ENCODE measurements at places on chromosomes 3 and 15. TPM values are rescaled to one million over a fixed set of nuclear protein-coding genes. Genes with fewer than 3 reads are reported as not detected.

The TBL1XR1 gene
- 369 TPM for total RNA-seq

The ALDH1L1 gene
- not detected for total RNA-seq

The MYZAP gene
- not detected for total RNA-seq

DNA sequence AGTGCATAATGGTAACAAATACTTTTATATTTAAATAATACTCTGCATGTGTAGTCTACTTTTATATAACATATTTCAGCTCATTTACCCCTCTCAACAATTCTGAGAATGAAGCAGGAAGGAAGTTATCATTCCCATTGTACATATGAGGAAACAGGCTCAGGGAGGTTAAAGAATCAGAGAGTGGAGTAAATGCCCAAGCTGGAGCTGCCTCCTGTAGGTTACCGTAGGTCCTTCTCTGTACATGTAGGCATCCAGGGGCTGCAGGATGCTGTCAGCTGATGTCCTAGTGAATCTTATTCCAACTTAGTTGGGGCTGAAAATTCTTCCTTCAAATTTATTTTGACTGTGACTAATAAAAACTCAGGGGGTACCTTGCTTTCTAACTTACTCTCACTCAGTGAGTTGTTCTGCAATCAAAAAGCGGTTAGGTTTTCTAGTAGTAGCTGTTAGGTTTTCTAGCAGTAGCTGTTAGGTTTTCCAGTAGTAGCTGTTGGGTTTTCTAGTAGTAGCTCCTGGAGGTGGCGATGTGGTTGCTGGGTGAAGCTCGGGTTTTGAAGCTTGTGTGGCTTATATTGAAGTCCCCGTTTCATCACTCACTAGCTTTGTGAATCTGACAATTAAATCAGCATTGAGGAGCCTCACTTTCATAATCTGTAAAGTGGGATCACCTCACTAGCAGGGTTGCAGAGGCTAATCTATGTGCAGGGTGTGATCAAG lies 357.0 kb downstream of the NR2F2 start:
- no peak overlapping the region for H3K27ac ChIP-seq
- H3K4me1 ChIP-seq, result no peaks in the 10 kb centered on the region
- DNase-seq, result no peak
- no peaks in the 10 kb centered on the region for H3K36me3 ChIP-seq

- H3K36me3 ChIP-seq, result no peaks in the 10 kb centered on the region
- DNase-seq, result no peak
- H3K27me3 ChIP-seq, result no peaks in the 10 kb centered on the region
- peaks cover 8% of the 10 kb centered on the region for H3K4me1 ChIP-seq
- no peak overlapping the region for H3K4me3 ChIP-seq
Observed at GRCh38 chr15:69792823-69793222, 304.9 kb downstream of the TLE3 start.

GRCh38 chr3:126146525-126147146 lies 33.8 kb downstream of the ALDH1L1 start:
- no peak overlapping the region for H3K4me3 ChIP-seq
- no peaks in the 10 kb centered on the region for H3K4me1 ChIP-seq
- peaks cover 2% of the 10 kb centered on the region for H3K27me3 ChIP-seq
- no peak overlapping the region for H3K27ac ChIP-seq
- DNase-seq, result no peak

GRCh38 chr15:66287461-66288057 lies 5.8 kb upstream of the DIS3L start:
- H3K27ac ChIP-seq, result no peak overlapping the region
- DNase-seq, result no peak
- no peak overlapping the region for H3K4me3 ChIP-seq
- peaks cover 4% of the 10 kb centered on the region for H3K4me1 ChIP-seq
- no peaks in the 10 kb centered on the region for H3K27me3 ChIP-seq

All from fibroblast of lung (primary cell).